ENCODE measurements at places on chromosomes 12 and 14.

- DNase-seq: no peak
Observed at GRCh38 chr12:99985631-99986030, 895 bp upstream of the ANKS1B start.

GRCh38 chr12:59491877-59492276 is 104.0 kb upstream of the SLC16A7 start:
- DNase-seq: no peak

DNA sequence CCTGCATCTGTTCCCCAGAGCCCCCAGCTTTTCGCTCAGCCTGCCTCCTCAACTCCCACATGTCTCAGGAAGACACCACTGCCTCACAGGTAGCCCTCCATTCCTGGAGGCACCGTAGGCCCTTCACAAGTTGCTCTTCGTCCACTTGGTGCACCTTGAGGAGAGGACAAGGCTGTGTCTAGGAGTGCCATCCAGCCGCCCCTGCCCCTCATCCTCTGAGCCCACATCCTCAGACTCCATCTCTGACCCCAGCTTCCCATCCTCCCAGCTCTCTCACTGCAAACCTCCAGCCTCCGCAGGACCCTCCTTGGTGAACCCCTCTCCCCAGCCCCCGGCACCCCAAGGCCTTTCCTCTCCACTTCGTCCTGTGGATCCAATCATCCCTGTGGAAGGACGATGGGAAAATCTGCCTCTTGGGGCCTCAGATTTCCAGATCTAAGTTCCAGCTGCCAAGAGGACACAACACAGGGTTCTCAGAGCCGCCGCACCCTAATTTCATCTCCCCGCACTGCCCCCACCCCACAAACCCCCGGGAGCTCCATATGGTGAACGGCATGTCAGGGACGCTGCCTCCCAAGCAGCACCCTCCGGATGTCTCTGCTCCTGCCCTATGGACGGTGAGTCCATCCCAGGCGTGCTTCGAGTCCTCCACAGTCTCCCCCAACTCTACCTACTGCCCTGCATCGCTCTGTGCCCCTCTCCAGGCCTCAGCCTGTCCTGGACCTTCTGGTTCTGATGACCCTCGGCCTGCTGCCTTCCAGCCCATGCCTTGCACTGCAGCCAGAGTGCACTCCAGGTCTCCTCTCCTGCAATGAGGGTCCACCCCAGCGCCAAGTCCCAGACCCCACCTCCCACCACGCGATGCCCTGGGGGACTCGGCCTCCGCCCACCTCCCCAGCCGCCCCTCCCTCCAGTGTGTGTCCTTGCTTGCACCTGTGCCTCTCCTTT is 314.1 kb upstream of the DIO3 start:
- DNase-seq: no peak

DNA sequence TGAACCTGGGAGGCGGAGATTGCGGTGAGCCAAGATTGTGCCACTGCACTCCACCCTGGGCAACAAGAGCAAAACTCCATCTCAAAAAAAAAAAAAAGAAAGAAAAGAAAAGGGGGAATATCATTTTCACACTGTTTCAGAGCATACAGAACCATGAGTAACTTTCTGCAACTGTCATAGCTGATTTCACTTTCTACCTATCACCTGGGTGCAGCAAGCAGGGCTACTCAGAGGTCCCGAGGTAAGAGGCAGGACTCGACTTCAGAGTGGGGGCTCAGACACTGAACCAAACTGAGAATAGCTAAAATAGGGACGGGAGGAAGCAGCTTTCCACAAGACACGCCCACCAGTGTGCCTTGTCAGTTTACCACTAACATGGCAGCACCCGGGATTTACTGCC is 29.8 kb downstream of the OR10P1 start:
- DNase-seq: no peak

DNA sequence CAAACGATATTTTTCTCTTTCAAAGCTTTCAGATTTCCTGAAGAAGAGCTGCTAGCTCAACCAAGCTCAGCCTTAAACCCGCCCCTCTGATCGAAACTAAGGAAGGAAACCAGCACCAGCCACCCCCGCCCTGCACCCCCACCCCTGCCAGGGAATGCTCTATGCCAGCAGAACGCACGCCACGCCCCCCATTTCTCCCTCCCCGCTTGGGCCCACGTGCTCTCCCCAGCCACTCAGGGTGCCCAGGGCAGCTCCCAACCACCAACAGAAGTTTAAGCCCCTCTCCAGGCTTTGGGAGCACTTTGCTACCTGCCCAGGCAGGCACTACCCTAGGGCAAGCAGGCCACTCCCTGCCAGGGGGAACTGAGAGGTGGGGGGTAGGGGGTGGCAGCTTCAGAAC is 18.8 kb upstream of the KRT78 start:
- peak; percentile 41 for DNase-seq

- no peak for DNase-seq
Observed at GRCh38 chr14:34711169-34711568, 3.2 kb downstream of the CFL2 start.

- DNase-seq: no peak
Observed at GRCh38 chr14:100321473-100322137, 1.5 kb upstream of the SLC25A47 start.

DNA sequence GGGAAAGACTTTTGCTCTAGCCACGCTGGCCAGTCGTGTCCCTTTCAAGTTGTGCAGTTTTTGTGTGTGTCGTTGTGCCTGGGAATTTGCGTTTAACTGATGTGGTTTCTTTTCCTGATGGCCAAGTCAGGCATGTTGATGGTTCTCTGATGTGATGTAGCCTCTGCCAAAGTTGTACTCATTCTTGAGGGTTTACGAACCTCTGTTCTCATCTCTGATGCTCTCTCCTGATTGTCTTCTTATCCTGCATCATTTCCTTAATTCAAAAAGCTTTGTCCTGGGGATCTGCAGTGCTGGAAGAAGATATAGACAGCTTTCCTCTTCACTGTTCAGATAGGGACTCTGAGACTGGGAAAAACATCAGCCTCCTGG is 25.4 kb downstream of the CD9 start:
- no peak for DNase-seq

GRCh38 chr14:101497684-101498525 is 63.4 kb upstream of the DIO3 start:
- no peak for DNase-seq

DNA sequence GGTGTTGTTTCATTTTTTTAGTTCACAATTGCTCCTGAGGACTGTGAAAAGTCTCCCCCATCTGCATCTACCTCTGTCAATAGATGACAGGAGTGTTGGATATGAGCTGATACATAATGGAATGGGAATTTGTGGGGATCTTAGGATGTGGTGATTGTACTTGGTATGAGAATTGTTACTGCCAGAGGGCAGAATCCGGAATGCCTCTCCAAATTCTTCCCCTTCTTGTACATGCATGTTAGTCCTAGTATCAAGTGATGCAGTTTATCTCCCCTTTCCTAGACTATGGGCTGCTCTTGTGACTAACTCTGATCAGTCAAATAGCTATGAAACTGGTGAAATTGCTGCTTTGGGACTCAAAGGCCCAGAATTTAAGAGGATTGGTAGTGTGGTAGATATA is 24.8 kb upstream of the NOVA1 start:
- DNase-seq: no peak

GRCh38 chr12:103599274-103599673 is 12.2 kb downstream of the STAB2 start:
- no peak for DNase-seq

DNA sequence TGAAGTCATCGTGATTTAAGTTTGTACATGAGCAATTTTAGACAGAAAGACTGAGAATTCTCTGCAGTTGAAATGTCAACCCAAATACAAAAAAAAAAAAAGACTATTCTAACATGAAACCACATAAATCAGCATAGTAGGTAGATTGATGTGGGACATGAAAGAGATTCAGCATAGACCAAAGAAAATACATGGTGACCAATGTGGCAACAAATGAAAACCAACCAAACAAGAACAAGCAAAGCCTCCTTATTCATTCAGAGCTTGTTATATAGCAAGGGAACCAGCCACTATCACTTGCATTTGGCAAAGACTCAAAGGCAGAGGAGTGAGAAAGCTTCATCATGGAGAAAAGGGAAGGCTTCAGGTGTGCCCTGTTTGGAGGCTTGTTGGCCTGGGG is 144.4 kb upstream of the TMPO start:
- no peak for DNase-seq

All from CD4-positive, alpha-beta T cell treated with Interleukin-12 subunit alpha and Interleukin-12 subunit beta, for 1 hour (primary cell).